ENCODE measurements at places on chromosomes 4 and X. TPM values are rescaled to one million over a fixed set of nuclear protein-coding genes. Genes with fewer than 3 reads are reported as not detected.

Gene MEPE
- polyA plus RNA-seq: not detected

DNA sequence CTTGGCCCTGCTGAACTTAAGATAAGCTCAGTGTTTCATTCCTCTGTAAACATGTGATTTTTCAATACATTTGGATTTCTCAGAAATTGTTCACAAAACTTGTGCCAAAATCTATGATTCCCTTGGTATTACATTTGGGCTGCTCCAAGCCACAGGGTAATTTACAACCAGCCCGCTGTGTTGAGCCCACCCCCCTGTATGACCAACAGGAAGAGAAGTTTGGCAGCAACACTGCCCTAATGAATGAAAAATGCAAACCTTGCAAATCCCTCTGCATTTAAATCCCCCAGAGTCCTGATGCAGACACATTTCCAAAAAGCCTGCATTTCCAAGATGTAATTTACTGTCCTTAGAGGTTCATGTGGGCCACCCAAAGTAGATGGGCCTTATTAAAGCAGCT lies 34.1 kb upstream of the GAB1 start:
- no peak for DNase-seq
- peaks cover 5% of the 10 kb centered on the region for H3K27me3 ChIP-seq
- H3K27ac ChIP-seq: no peak overlapping the region
- H3K4me3 ChIP-seq: no peak overlapping the region
- H3K4me1 ChIP-seq: no peaks in the 10 kb centered on the region

GRCh38 chr4:751676-752075 lies 46.0 kb downstream of the PCGF3 start:
- no peak overlapping the region for H3K27ac ChIP-seq
- peaks cover 5% of the 10 kb centered on the region for H3K36me3 ChIP-seq
- no peak for DNase-seq
- no peak overlapping the region for H3K4me3 ChIP-seq

Gene ZBED1
- polyA plus RNA-seq: 20.3 TPM

Gene INPP4B
- polyA plus RNA-seq: 0.03 TPM

DNA sequence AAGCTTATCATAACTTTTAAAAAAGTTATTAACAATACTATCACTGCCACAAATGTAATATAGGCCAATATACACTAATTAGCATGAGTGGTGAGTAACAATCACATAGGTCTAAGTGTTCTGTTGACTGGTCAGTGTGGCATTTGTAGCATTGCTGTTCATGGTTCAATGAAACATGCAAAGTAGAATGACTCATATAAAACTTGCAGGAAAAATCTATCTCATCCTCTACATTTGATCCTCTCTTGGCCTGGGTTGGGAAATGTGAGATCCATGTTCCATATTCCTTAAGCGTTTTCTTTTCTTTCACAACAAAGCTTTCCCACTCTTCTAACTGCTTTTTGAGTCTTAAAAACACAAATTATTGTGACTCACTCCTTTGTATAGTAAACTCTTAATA lies 1418.7 kb downstream of the FSTL5 start:
- H3K36me3 ChIP-seq: no peaks in the 10 kb centered on the region
- H3K4me3 ChIP-seq: no peak overlapping the region

Gene PDGFRA
- not detected for polyA plus RNA-seq

DNA sequence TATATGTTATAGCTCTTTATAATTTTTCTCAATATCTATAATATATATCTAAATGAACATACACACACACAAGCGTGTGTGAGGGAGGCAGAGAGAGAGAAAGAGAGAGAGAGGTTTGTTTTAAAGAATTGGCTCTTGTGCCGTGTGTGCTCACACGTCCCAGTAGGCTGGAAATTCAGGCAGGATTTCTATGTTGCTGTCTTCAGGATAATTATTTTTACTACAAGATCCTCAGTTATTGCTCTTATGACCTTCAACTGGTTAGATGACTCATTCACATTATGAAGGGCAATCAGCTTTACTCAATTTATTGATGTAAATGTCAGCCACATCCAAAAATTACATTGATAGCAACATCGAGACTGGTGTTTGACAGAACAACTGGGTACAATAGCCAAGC lies 1520.7 kb upstream of the PCDH7 start:
- H3K4me3 ChIP-seq: no peak overlapping the region
- no peaks in the 10 kb centered on the region for H3K27me3 ChIP-seq
- no peaks in the 10 kb centered on the region for H3K36me3 ChIP-seq
- no peak overlapping the region for H3K27ac ChIP-seq
- no peak for DNase-seq

Gene ANKRD50
- 0.29 TPM for polyA plus RNA-seq

Gene HTATSF1
- polyA plus RNA-seq: 1.6 TPM

Gene DCHS2
- polyA plus RNA-seq: 0.16 TPM

DNA sequence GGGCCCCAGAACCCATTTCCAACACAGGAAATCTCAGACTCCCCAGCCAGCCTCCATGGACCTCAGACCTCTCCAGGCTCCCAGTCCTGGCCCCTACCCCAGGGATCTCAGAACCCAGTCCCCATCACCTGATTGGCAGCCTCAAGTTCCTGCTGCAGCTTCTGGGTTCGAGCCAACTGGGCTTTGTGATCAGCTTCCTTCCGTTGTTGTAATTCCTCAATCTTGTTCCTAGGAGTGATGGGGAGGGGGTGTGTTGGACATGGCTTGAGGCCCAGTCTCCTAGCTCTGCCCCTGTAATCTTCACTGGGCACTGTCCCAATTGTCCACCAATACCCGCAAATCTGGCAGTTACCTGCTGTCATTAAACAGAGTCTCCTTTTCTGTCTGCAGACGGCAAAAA lies 12.6 kb downstream of the GRIPAP1 start:
- no peaks in the 10 kb centered on the region for H3K36me3 ChIP-seq
- H3K27ac ChIP-seq: no peak overlapping the region
- no peaks in the 10 kb centered on the region for H3K4me1 ChIP-seq
- H3K27me3 ChIP-seq: no peaks in the 10 kb centered on the region
- no peak overlapping the region for H3K4me3 ChIP-seq

Gene SSX5
- not detected for polyA plus RNA-seq

- peaks cover 41% of the 10 kb centered on the region for H3K4me1 ChIP-seq
- peak; percentile 38 for DNase-seq
- H3K27me3 ChIP-seq: no peaks in the 10 kb centered on the region
- H3K4me3 ChIP-seq: no peak overlapping the region
Measured at GRCh38 chrX:42955349-42955748, 177.4 kb upstream of the PPP1R2C start.

DNA sequence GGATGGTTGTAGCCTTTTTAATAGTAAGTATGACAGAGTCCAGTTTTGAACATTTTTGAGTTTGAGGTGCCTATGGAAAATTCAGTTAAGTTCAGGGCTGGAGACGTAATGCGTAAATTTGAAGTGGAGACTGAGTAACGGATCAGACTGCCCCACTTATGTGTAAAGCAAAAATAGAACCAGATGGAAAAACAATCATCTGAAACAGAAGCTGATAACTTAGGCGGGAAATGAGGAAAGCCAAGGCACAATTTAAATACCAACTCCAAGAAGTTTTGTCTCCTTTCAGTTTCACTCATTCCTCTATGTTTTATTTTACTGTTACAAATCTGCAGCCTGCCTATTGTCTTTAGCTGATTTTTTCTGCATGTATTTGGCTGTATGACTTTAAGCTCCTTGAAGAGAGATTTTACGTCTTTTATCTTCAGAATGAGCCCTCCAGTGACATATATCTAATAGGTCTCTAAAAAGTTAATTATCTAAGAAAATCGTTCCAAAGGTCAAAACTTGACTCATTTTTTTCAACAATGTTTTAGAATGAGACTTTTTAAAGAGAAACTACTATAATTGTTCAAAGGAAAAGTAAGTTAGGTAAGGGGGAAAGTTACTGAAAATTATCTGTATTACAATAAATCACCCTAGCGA lies 1.1 kb downstream of the SGCB start:
- DNase-seq: no peak
- no peaks in the 10 kb centered on the region for H3K27me3 ChIP-seq
- no peak overlapping the region for H3K4me3 ChIP-seq
- no peak overlapping the region for H3K27ac ChIP-seq

DNA sequence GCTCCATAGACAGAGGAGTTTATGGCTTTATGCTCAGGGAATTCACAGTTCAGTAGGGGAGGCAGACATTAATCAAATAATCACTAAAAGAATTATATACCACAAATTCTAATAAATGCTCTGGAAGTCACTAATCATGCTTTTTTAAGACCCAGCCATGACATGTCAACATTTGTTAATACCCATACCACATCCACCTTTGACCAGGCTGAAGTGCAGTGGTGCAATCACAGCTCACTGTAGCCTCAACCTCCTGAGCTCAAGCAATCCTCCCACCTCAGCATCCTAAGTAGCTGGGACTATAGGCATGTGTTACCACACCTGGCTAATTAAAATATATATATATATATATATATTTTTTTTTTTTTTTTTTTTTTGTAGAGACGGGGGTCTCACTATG lies 12.8 kb upstream of the SCD5 start:
- DNase-seq: no peak
- H3K36me3 ChIP-seq: no peaks in the 10 kb centered on the region
- H3K27ac ChIP-seq: no peak overlapping the region
- H3K4me3 ChIP-seq: no peak overlapping the region

Gene EDNRA
- not detected for polyA plus RNA-seq

GRCh38 chrX:69305333-69306062 lies 140.2 kb upstream of the PJA1 start:
- H3K27me3 ChIP-seq: no peaks in the 10 kb centered on the region
- no peaks in the 10 kb centered on the region for H3K36me3 ChIP-seq
- H3K4me1 ChIP-seq: no peaks in the 10 kb centered on the region

Gene UGT2B10
- polyA plus RNA-seq: not detected

DNA sequence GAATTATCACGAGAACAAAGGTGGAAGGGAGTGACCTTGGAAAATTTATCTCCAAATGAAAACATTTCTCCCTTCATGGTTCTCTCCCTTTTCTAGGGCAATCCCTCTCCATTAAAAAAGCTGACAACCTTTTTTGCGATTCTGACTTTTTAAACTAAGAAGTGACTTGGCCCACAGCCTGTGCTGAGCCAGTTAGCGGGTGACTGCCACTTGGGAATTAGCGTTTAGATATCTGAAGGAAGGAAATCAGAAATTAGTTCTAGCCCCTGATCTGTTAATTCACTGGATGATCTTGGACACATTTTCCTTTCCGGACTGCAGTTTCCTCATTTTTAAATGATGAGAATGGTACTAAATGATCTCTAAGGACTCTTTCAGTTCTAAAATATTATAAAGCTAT lies 245.0 kb downstream of the FBXO8 start:
- no peaks in the 10 kb centered on the region for H3K4me1 ChIP-seq
- H3K27ac ChIP-seq: no peak overlapping the region
- no peaks in the 10 kb centered on the region for H3K27me3 ChIP-seq
- DNase-seq: no peak
- no peaks in the 10 kb centered on the region for H3K36me3 ChIP-seq

Gene NXF2
- not detected for polyA plus RNA-seq

DNA sequence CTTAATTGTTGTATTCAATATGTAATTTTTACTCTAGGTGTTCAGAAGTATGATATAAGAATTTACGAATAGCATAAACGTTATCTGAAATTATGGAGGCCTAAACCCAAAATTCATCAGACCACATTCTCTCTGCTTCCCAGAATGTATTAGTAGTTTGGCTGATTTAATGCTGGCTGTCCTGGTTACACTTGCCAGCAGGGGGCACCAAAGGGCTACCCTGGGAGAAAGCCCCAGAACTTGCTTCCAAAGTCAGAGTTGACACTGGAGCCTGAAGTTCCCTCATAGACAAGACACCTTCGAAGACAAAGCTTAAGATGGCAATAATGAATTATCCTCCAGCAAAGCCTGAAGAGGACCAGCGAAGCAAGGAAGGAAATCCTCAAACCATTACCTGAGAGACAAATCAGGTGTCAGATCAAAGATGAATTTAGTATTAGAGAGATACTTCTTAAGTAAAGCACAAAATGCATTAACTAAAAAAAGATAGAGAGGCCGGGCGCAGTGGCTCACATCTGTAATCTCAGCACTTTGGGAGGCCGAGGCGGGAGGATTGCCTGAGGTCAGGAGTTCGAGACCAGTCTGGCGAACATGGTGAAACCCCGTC lies 11.3 kb upstream of the ANOS1 start:
- H3K27ac ChIP-seq: no peak overlapping the region
- no peaks in the 10 kb centered on the region for H3K4me1 ChIP-seq
- H3K4me3 ChIP-seq: no peak overlapping the region
- H3K36me3 ChIP-seq: no peaks in the 10 kb centered on the region
- H3K27me3 ChIP-seq: peaks cover 2% of the 10 kb centered on the region
